ENCODE measurements at places on chromosomes 3 and 15.

GRCh38 chr3:13073326-13074005, at the start of gene IQSEC1:
Gene IQSEC1 (minus strand): TSS chr3:13073429. CDS start chr3:13073014, 415 bp downstream.
- peak; percentile 84 for DNase-seq

- no peak for DNase-seq
These were observed 126.7 kb downstream of the ALCAM start for GRCh38 chr3:105493305-105493892.

GRCh38 chr3:3134750-3135448, 8.2 kb downstream of the TRNT1 start:
- no peak for DNase-seq

DNA sequence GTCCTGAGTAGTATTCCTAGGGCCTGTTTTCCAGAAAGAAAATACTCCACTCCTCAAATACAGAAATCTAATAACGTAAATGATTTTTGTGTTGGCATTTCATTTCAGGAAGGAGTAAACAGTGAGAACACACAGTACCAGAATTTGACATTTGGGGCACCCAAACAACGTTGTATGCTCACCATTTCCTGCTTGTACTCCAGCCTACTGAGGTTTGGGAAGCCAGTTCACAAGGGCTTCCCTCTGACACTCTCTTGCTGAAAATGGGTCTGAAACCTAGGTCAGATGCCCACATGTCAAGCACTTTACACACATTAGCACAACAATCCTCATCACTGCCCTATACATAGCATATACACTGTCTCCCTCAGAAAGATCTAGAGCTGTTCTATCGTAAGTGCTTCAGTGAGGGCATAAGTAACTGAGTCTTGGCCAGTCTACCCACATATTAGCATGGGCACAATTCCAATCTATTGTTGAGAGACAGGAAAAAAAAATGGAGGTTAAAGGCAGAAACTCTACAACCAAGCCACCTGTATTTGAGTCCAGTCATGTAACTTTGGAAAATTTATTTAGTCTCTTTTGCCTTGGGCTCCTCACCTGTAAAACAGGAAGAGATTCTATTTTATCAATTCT, 43.5 kb upstream of the RSL24D1 start:
- no peak for DNase-seq

GRCh38 chr15:69810431-69811354, 287.0 kb downstream of the TLE3 start:
- DNase-seq = no peak

- DNase-seq = no peak
These were observed 297.2 kb upstream of the C2CD4B start for GRCh38 chr15:62462268-62462667.

GRCh38 chr15:67170143-67170925, 84.1 kb downstream of the AAGAB start:
- no peak for DNase-seq

- DNase-seq = peak; percentile 1
These were observed 184.4 kb downstream of the PEX5L start for GRCh38 chr3:179852142-179852905.

DNA sequence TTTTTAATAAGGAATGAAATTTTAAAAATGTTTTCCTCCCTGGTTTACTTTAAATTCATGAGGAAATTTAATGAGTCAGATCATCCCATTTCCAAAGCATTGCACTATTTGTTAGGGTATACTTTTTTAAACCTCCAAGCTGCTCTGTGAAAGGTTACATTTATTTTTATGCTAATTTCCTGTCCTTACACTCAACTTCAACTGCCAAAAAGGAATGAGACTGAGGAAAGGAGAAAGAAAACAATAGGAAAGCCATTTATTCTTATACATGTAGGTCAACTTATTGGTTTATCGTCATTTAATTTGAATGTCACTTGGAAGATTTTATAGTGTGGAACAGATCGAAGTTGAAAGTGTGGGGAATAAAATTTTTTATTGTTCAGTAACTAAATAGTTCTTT, 104.1 kb downstream of the ALCAM start:
- no peak for DNase-seq

- peak; percentile 18 for DNase-seq
These were observed 73.8 kb downstream of the MCTP2 start for GRCh38 chr15:94305133-94305532.

- no peak for DNase-seq
These were observed 532 bp downstream of the B4GALT4 start for GRCh38 chr3:119240101-119240590.

- DNase-seq = no peak
These were observed 27.2 kb upstream of the DAZL start for GRCh38 chr3:16632395-16632794.

GRCh38 chr3:163490119-163490518, 1588.2 kb downstream of the SI start:
- no peak for DNase-seq

DNA sequence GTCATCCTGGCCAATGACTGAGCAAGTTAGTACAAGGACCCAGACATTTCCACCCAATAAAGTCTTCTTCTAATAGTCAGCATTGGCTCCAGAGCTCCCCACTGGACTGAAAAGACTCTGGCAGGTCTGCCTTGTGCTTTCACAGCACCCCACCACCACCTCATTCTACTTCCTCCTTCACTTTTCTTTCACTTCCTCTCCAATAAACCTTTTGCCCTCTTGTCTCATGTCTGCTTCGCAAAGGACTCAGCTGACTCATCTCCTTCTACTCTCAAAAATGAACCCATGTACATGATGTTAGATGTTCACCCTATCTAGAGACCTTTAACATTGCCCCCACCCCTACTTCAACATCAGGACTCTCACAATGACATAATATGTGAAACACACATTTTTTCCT, 181.0 kb upstream of the PPP2R3A start:
- DNase-seq = no peak

DNA sequence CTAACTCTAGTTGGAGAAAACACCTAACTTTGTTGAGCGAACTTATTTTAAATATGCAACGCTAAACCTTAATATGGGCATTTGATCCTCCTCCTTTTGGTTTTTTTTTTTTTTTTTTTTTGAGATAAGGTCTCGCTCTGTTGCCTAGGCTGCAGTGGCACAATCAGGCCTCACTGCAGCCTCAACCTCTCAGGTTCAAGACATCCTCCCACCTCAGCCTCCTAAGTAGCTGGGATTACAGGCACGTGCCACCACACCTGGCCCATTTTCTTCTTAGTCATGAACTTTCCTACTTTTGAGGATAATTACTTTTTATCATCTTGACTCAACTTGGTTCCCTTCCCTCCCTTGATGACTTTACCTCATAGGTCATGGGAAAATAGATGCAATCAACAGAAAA, 3.9 kb downstream of the NUSAP1 start:
- DNase-seq = no peak

- DNase-seq = no peak
These were observed 6.1 kb upstream of the LRRC15 start for GRCh38 chr3:194375473-194376240.

GRCh38 chr15:89034305-89034704, 54.0 kb upstream of the ABHD2 start:
- no peak for DNase-seq

GRCh38 chr3:44080474-44081072, 161.1 kb upstream of the TOPAZ1 start:
- DNase-seq = no peak

- DNase-seq = no peak
These were observed 11.4 kb upstream of the GNAI2 start for GRCh38 chr3:50224639-50225038.

DNA sequence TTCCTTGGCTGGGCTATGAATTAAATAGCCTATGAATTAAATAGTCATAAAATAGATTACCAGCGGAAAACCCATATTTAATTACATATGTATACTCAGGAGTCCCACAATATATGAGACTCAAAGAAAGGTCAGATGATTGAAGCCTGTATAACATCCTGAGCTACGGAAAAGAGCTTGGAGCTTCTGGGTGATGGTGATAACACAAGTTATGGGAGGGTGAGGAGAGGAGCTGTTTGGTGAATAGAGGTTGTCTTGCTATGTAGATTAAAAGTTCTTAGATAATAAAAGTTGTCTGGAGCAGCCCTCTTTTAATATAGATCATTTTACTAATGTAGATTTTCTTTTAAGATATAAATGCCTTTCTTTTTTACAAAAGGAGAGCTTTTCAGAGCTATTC, 1.8 kb downstream of the PML start:
- no peak for DNase-seq

DNA sequence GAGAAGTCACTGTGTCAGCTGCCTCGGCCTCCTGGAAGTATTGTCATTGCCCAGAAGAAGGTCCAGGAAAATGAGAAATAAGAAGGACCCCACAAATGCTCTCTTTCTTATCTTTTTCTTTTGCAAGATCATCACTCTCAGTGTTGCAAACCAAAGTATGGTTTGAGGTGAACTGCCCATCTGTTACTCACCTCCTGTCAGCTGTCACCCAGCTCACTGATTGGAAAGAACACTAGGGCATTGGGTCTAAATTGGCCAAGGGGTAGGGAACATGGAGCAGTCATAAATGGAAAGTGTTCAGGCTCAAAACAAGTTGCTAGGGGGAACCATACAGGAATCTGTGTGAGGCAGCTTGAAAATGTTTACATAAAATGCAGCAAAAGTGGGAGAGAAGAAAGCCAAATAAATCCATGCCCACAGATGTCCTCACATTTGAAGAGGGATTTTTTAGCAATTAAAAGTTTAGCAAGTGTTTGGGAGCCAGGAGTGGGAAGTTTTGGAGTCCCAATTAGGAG, 431.2 kb upstream of the THBS1 start:
- no peak for DNase-seq

DNA sequence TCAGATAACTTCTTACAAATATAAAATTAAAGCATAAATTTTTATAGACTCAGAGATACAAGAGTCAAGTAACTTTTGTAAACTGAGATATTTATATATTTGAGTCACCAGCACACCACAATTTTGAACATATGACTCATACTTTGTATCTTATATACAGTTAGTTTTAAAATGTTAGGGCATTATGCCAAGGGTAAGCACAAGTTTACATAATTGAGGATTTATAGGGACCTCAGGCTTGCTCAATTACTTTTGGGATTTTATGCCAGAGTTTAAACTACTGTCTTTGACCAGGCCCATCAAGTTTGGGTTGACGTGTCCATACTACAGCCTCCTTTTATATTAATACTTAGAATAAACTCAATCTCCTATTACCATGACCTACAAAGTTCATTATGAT, 7.4 kb upstream of the FGF7 start:
- no peak for DNase-seq

GRCh38 chr3:107103786-107104185, 273.5 kb upstream of the CCDC54 start:
- DNase-seq = no peak

DNA sequence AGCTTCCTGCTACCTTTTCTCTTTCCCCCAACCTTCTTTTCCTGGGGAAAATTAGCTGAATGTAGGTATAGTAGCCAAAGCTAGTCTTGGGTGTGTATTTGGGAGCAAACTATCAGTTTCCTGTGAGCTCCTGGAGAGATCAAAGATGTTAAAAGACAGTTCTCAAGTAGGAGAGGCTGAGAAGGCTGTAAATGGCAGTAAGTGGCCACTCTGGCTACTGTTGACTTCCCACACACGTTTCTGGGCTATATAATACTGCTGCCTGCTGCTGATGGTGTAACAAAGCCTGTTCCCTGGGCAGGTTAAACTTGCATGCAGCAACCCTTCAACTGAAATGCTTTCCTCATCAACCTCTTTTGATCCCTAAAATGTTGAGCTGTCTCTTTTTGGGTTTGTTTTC, 27.6 kb downstream of the ARID3B start:
- DNase-seq = no peak

- DNase-seq = no peak
These were observed 1001.3 kb downstream of the PLOD2 start for GRCh38 chr3:145159640-145160039.

GRCh38 chr3:134625462-134625861, 25.4 kb downstream of the KY start:
- DNase-seq = no peak

DNA sequence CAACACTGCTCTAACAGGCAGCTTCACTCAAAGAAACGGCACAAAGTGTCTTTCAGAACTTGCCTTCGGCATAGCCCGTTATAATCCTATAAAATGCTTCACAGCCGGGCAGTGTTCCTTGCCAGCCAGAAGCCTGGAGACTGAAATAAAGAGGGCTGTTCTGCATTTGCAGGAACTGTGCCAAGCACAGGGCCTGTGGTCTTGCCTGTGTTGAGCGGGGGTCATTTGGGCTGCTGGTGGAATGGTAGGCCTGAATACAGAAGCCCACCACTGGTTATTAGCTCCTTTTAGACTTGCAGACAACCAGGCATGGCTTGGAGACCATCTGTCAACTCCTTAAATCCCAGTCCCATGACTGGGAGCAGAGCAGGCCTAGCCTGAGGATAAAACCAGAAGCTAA, 4.7 kb upstream of the ARHGEF3 start:
- DNase-seq = no peak

DNA sequence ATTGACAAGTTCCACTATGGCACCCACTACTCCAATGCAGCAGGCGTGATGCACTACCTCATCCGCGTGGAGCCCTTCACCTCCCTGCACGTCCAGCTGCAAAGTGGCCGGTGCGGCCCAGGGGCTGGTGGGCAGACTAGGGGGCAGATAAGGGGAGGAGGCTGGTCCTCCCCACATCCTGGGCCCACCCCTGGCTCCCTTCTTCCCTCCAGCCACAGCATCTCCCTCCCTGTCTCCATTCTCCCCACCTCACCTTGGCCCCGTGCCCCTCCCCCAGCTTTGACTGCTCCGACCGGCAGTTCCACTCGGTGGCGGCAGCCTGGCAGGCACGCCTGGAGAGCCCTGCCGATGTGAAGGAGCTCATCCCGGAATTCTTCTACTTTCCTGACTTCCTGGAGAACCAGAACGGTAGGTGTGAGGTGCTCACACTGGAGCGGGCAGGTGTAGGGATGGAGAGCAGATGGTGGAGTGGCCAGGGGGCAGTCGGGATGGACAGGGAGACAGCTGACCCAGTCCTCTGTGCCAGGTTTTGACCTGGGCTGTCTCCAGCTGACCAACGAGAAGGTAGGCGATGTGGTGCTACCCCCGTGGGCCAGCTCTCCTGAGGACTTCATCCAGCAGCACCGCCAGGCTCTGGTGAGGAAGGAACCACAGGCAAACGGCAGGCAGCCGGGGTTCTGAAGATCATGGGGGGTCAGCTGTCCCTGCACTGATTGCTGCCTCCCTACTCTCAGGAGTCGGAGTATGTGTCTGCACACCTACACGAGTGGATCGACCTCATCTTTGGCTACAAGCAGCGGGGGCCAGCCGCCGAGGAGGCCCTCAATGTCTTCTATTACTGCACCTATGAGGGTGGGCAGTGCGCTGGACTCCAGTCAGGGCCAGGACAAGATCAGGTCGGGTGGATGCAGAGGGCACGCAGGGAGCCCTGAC, 26.0 kb downstream of the NBEAL2 start:
- no peak for DNase-seq

- DNase-seq = no peak
These were observed 57.1 kb upstream of the POU1F1 start for GRCh38 chr3:87333393-87333892.

DNA sequence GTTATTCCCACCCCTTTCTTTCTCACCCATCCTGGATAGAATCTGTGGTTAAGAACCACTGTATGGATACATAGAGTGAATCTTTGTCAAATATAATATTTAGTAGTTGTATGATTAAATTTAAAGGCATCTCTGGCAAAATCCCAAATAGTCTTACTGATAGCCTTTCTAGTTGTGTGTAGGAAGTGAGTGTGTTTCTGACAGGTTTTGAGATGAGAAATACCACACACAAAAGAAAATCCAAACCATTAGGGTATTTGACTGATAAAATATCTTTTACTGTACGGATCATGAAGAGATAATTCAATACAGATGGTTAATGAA, 44.7 kb upstream of the PLCL2 start:
- DNase-seq = no peak
